ENCODE measurements at places on chromosomes 2 and 18.
A peak's percentile ranks its signal among the peaks of the same experiment; 100 is the strongest.

- DNase-seq, result no peak
Measured at GRCh38 chr2:106129150-106129549, 65.0 kb downstream of the UXS1 start.

- no peak for DNase-seq
Measured at GRCh38 chr2:96839875-96840850, 3.7 kb downstream of the ANKRD23 start.

GRCh38 chr2:11213090-11213638 is 57.9 kb downstream of the SLC66A3 start:
- DNase-seq, result no peak

GRCh38 chr2:173441222-173441621 is 86.5 kb downstream of the CDCA7 start:
- DNase-seq, result no peak

DNA sequence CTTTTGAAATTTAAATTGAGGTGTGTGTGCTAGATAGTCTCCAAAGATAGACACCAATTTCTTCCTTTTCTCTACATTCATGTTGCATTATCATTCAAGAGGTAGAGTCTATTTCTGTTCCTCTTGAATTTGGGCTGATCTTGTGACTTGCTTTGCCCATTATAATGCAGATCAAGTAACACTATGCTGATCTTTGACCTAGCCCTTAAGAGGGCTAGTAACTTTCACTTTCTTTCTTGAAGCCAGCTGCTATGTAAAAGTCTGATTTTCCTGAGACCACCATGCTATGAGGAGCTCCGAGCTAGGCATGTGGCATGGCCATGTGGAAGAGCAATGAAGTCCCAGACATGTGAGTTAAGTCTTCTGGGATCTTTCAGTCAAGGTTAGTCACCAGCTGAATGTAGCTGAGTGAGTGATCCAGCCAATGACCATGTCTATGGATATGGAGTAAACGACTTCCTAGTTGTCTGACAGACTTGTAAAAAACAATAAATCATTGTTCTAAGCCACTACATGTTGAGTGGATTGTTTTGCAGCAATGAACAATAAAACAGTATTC is 189.4 kb upstream of the CWC22 start:
- no peak for DNase-seq

GRCh38 chr2:460861-461260 is 173.0 kb upstream of the ALKAL2 start:
- peak; percentile 83 for DNase-seq
